ENCODE measurements at places on chromosomes 5 and 9.

- DNase-seq = no peak
These were observed 98.4 kb downstream of the FBXL7 start for GRCh38 chr5:15598294-15598902.

GRCh38 chr9:134984372-134985265 lies 66.9 kb upstream of the FCN1 start:
- no peak for DNase-seq

GRCh38 chr5:2740051-2740875 lies 11.2 kb downstream of the IRX2 start:
- no peak for DNase-seq

DNA sequence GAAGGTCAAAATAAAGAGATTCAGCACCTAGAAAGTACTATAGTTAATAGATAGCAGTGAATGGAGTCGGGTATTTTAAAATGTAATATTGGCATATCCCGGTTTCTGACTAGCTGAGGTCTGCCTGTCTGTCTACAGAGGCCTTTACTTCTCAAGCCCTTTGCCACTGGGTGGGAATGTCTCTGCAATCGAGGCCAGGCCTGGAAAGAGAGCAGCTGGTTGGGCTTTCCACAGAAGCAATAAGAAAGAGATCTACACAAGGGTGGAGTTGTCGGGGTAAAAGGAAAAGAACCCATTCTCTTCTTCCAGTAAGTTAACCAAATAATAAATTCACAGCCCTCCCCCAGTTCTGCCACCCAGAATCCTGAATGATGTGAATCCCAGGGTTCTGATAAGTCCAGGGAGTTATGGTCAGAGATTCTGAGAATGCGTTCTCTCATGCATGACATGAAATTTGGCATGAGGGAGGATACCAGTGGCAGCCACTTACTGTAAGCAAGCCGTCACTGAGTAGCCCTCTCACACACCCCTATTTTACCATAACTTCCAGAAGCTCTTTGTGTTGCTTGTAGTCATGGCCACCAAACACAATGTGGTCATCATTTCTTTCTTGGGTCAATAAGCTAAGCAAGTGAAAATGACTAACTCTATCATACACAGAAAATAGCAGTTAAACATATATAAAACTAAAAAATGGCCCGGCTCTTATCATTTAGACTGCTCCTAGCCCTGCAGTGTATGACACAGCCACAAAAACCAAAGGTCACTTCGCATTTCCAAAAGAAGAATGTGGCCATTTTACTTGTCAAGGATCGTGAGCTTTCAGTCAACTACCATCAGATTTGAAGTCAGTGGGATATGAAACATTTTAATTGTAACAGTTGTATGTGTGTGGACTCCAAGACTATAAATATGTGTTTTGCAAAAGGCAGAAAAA lies 185.0 kb downstream of the GLIS3 start:
- no peak for DNase-seq

DNA sequence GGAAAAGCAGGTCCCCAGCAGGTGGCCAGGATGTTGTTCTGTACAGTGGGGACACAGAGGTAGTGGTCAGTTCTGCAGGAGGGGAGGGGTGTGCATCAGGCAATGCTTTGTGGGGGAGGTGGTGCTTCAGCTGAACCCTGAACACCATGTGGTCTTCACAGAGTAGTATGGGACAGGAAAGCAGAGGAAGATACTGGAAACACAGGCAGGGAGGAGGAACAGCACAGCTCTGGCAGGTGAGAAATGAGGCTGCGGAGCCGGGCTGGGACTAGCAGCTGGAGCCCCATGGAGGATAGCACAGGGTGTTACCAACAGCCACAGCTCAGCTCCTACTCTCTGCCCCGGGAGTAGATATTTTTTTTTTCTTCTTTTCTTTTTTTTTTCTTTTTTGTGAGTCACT lies 161.5 kb downstream of the ENTREP1 start:
- DNase-seq = no peak

DNA sequence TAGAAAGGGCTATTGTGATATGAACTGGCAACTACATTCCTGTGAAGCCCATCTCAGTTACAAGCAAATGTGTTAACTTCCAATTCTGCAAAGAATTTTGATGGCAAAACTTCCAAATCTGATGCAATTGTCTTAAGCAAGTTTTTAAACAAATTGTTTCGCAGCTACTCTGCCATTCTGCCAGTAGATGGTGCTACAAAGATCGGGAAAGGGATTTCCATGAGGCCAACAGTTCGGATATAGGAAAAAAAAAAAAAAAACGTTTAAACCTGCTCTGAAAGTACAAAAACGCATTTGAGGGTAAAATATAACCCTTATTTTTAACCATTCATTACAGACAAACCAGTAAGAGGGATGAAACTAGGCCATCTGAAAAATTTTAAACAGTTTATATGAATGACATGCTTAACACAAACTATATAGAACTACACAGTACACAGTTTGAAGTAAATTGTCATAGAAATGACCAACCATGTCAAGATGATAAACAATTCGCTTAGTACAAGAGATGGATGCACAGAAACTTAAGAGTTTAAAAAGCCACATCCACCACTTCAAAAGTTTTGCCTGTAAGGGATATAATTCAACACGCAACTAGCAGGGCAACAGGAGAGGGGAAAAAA lies 2.2 kb downstream of the HNRNPA0 start:
- DNase-seq = no peak

DNA sequence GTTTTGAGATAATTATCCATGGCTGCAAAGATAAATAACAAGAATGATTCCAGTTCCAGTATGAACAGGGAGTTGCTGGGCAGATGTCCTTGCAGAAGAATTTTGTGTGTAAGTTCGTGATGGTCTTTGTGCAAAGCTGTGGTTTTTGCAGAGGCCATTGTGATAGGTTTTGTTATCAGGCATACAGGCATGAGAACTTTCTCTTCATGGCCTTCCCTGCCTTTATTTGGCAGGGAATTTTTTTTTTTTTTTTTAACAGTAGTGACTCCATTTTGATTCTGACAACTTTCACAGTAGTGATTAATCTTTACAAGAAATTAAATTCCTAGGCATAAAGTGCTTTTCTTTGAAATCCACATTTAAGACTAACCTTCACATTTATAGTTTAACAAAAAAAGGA lies 1999.5 kb upstream of the CDH6 start:
- no peak for DNase-seq

- DNase-seq = no peak
These were observed 3.0 kb upstream of the ADGRD2 start for GRCh38 chr9:124447297-124447661.

Data from NCI-H1048 (cell line).